Activated CD4-positive, alpha-beta T cell treated with anti-CD3 and anti-CD28 coated beads, Interleukin-2, Interleukin-6, amounts not matched to agents 100 ng/mL and 50 ng/mL, durations not matched to agents 16 hours and 8 hours (primary cell): ENCODE measurements at places on chromosomes 6 and 20.

- no peak for DNase-seq
These were observed 355.9 kb downstream of the FARS2 start for GRCh38 chr6:5617179-5617578.

DNA sequence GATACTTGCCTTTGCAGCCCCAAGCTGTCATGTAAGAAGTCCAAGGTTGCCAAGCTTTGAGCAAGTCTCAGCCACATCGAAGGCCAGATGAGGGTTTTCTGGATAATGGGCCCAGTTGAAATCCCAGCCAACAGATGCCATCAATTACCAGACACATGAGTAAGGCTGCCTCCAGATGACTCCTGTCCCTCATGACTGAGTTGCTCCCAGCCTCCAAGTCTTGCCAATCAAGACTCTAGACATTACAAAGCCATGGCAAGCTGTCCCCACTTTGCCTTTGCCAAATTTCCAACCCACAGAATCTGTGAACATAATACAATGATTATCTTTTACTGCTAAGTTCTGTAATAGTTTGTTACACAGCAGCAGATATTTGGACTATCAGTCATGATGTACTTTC lies 76.8 kb upstream of the ARMC2 start:
- no peak for DNase-seq

- no peak for DNase-seq
These were observed 241.2 kb downstream of the TTLL2 start for GRCh38 chr6:167565884-167566599.

DNA sequence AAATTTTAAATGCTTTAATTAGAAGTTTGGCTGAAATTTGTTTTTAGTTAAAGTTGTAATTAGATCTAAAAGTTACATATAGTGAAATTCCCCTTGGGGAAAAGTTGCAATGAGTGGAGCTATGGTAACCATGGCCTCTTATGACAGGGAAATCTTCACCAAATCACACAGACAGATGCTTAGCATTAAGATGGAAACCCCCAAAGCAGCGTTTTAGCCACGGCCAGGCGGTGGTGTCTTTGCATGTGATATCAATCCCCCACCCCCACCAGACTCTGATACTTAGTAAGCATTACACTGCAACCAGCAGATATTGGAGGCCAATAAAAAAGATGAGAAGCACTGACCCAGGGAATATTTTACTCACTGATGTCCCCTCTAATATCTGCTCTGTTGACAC lies 75.7 kb downstream of the REPS1 start:
- no peak for DNase-seq

DNA sequence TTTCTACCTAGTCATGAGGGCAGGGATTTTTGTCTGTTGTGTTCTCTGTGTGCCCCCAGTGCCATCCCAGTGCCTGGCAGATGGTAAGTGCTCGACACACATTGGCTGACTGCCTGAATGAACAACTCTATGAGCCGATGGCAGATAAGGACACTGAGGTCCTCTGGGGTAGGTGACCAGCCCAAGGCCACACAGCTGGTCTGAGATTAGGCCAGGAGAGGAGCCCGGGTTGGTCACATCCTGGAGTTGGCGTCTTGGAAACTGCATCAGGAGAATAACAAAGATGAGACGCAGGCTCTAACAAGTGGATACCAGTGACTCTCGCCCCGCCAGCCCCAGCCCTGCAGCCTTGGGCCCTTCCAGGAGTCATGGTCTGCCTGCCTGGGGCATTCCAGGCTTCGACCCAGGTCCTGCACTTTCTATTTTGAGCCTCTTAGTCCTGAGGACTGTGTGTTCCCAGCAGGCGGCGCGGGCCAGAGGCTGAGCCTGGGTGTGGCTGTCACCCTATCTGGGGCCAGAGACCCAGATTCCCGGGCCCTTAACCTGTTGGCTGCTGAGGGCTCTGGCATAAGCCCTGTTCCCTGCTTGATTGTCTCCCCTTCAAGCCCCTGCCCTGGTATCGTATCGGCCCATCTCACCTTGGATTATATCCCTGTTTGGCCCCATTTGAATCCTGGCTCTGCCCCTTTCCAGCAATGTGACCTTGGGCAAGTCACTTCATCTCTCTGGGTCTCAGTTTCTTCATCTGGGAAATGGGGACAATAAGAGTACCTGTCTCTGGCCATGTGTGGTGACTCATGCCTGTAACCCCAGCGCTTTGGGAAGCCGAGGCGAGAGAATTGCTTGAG lies 88.3 kb downstream of the CEBPB start:
- DNase-seq = no peak

GRCh38 chr6:151536188-151536479 lies 42.3 kb downstream of the CCDC170 start:
- no peak for DNase-seq

DNA sequence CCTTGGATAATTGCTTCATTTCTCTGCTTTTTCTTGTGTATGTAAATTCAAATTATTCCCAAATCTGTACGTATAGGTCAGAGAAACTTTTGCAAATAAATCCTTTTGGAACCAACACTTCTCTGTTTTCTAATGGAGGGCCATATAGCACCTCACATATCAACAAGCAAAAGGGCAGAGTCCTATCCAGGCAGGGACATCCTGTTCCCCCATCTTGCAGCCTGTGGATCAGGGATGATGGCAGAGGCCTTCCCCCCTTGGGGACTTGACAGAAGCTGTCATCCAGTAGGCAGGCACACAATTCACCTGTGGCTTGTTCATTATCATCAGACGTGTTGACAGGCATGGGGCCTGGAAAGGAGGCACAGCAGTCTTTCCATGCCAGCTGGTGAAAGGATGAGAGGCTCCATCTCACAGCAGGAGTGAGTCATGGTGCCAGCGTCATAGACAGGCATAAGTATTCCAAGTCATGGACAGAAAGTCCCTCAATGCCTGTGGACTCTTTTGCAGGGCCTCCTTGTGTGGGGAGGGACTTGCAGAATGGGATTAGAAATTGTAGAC lies 31.8 kb upstream of the PLEKHG1 start:
- no peak for DNase-seq
